ENCODE measurements at places on chromosomes 4 and X.

GRCh38 chr4:154014407-154015321, 225.8 kb upstream of the SFRP2 start:
- DNase-seq, result no peak

DNA sequence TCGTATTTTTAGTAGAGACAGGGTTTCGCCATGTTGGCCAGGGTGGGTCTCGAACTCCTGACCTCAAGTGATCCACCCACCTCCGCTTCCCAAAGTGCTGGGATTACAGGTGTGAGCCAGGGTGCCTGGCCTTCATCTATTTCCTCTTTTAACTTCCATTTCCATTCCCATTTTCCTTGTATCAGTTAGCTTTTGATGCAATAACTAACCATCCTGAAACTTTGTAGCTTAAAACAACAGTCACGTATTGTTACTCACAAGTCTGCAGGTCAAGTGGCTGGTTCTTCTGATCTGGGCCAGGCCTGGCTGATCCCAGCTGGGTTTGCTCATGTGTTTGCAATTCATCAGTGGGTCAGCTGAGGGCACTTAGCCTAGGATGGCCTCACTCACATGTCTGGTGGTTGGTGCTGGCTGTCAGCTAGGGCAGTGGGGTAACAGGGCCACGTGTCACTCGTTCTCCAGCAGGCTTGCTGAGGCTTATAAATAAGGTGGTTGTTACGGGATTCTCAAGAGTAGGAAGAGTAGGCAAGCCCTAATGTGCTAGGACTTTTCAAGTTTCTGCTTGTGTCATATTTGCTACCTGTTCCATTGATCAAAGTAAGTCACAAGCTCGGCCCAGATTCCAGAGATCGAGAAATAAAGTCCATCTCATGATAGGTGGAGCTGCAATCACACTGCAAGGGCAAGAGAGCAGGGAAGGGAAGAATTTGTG, 88.2 kb downstream of the SOWAHB start:
- DNase-seq, result no peak

GRCh38 chr4:161008527-161008926, 1155.3 kb downstream of the FSTL5 start:
- DNase-seq, result no peak

GRCh38 chr4:1973218-1973617, 35.6 kb downstream of the NELFA start:
- DNase-seq, result no peak

DNA sequence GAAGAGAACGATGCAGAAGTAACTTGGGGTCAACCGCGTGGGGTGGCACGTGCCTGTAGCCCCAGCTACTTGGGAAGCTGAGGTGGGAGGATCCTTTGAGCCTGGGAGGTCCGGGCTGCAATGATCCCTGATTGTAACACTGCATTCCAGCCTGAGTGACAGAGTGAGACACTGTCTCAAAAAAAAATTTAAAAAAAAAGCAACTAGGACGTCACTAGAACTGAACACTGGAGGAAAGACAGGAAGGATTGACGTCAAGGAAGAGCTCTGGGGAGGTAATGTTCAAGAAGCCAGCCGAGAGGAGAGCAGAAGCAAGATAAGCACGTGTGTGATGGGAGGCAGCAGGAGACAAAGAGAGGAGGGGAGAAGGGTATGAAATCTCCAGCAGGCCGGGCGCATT, 28.7 kb downstream of the S100G start:
- DNase-seq, result no peak

GRCh38 chr4:82621251-82621650, 59.5 kb upstream of the TMEM150C start:
- DNase-seq, result no peak

Measured in H9 (cell line).